ENCODE measurements at places on chromosomes 4 and X. TPM values are rescaled to one million over a fixed set of nuclear protein-coding genes. Genes with fewer than 3 reads are reported as not detected.

The GLRB gene
- not detected for total RNA-seq

The FAM120C gene
- total RNA-seq = 4.7 TPM

The FAM199X gene
- 10.6 TPM for total RNA-seq

The FRG2 gene
- 0.11 TPM for total RNA-seq

The OTC gene
- total RNA-seq = not detected

DNA sequence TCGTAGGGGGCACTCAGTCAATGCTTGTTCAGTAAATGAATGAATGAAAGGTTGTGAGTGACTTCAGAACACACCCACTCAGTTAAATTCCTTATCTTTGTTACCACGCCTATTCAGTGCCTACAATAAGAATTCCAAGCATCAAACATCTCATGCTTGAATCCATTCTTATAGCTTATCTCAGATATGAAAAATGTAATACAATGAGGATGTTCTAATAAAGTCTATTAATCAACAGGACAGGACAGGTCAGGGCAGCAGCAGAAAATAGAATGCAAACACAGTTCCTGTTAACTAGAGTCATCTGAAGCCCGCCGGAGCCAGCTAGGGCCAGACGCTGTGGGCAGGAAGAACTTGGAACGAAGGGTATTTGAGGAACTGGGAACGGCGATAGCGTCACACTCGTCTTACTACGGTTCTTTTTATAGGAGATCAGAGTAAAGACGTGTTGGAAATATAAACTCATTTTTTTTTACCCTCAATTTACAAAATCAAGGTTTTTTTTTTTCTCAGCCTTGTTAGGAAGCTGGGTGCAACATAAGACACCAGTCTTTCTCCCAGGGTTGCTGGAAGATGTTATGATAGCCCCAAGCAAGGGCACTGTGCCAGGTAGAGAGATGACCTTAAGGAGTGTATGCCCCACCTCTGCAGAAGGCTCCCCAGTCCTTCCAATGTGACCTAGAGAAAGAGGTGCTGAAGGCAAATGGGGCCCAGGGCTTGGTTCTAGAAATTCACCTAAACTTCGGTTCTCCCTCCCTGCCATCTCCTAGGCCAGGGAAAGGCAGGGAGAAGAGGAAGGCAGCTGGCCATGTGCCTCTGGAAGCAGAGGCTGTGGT lies 48.3 kb downstream of the SEL1L3 start:
- no peak for DNase-seq

GRCh38 chr4:129179276-129179675 lies 83.3 kb downstream of the C4orf33 start:
- DNase-seq = no peak

DNA sequence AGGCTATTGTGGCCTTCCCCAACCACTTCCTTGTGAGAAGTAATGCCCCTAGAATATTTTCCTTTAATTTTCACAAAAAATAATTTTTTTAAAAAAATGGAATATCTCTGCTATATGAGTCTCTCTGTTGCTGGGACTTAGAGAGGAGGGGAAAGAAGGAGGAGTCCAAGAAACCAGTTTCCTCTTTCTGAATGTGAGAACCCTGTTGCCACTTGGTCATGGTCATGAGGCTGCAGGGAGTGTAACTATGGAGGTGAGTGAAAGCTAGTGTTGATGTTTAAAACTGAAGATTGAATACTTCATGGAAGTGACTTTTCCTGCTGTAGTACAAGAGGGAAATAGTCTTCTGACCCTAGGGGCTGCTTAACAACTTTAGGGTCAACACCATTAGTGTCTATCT lies 20.4 kb downstream of the KIAA1210 start:
- DNase-seq = no peak

DNA sequence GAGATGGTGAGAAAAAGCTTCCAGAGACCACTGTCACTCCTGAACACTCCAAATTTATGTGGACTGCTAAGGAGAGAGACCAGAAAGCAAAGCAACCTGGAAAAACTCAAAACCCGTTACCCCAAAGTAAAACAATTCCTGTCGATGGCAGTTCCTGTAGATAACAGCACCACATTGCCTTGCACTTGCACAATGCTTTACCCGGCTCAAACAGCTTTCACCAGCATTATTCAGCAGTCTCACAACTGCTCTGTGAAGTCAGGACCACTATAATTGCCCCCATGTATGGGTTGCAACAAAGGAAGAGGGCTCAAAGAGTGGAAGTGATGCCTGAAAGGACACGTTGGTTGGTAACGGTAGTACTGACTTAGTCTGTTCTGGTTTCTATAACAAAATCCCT lies 234.8 kb downstream of the BCOR start:
- DNase-seq = no peak

DNA sequence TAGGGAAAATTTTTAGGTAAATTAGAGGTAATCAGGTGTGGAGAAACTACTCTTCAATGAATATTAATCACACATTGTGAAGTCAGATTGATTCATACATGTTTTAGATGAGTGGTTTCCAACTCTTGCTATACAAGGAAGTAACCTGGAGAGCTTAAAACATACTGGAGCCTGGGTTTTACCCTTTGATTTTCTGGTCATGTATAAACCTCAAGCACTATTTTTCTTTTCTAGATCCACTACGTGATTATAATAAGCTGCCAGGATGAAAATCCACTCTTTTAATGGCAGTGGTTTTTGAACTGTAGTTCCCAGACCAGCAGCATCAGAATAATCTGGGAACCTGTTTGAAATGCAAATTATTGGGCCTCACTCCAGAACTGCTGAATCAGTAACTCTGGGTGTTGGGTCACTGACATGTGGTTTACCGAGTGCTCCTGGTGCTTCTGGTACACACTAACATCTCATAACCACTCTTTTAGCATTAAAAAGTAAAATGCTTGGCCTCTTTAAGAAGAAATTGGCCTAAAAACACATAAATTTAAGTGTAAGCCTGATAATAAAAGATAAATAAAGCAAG lies 63.4 kb downstream of the DCAF12L1 start:
- no peak for DNase-seq

- DNase-seq = no peak
Observed at GRCh38 chr4:99624141-99624719, 33.4 kb downstream of the C4orf54 start.

DNA sequence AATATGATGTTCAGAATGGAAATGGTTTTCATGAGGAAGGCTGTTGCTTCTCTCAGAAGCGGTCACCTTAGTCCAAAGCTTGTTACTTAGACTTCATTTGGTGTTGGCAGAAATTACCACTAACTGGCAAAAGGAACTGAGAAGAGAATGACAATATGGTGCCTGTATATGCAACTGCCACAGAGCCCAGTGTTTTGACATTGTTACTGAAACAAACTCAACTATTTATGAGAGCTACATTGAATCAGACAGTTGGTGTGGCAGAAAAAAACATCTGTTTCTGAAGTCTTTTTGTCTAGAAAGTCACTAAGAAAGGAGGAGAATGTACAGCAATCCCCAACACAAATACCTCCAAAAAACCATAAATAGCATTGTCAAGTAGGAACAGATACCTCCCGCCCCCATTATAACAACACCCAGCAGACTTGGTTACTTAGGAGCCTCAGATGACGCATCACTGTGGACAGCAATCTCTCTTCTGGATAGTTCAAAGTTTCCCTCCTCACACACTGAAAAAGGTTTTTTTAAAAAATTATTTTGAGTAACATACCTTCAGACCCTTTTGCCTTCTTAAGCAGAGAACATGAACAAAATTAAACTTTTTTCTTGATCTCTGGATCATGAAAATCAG lies 92.2 kb downstream of the MAML3 start:
- no peak for DNase-seq

DNA sequence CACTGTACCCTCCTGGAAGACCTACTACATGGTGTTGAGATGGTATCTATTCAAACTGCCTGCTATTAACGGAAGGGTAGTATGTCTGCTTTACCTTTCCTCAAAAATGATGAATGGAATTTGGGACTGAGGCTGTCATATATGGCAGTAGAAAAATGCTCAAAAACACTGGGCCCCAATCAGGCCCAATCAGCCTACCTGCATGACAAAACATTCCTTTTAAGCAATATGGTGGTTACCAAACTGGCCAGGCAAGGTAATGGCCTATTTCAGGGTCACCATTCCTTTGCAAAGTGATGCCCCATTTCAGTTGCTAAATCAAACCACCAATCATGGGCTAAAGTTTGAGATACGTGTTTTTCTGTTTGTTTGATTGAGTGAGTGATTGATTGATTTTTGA lies 14.9 kb downstream of the RNF150 start:
- DNase-seq = no peak

DNA sequence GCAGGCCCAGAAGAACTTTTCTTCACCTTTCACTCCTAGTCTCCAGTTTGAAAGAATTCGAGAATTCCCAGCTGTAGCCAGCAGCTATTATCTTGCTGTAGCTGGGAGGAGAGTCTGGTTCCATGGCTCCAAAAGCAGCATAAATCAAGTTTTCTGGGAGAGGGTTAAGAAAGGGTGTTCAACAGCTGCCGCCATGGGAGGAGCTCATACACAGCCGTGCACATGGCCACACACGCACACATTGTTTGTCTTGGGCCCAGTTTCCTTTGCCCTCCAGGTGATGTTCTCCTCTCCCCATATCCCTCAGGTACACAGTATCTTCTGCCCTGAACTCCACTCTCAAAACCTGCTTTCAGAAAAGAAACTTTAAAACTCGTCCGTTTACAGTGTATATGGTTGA lies 4.1 kb upstream of the GPC3 start:
- DNase-seq = no peak

DNA sequence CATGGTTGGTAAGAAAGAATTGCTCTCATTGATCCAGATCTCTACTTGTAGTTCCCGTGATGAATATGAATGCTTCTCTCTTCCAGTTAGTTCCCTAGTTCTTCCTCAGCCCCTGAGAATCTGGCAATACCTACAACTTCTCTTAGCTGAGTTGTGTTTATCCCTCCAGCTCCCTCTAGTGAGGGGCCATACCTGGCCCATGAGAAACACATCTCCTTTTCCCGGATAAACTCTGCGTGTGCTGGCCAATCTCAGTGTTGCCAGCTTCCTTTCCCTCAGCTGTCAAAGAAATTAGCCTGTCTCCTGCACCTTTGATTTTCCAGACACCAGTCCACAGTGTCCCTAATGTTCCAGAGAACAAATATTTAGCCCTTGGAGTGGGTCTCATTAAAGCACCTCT lies 5.7 kb downstream of the CBLL2 start:
- no peak for DNase-seq

GRCh38 chr4:70927502-70928137 lies 25.5 kb downstream of the MOB1B start:
- DNase-seq = peak; percentile 27

GRCh38 chr4:47744253-47744652 lies 93.6 kb downstream of the CORIN start:
- no peak for DNase-seq

DNA sequence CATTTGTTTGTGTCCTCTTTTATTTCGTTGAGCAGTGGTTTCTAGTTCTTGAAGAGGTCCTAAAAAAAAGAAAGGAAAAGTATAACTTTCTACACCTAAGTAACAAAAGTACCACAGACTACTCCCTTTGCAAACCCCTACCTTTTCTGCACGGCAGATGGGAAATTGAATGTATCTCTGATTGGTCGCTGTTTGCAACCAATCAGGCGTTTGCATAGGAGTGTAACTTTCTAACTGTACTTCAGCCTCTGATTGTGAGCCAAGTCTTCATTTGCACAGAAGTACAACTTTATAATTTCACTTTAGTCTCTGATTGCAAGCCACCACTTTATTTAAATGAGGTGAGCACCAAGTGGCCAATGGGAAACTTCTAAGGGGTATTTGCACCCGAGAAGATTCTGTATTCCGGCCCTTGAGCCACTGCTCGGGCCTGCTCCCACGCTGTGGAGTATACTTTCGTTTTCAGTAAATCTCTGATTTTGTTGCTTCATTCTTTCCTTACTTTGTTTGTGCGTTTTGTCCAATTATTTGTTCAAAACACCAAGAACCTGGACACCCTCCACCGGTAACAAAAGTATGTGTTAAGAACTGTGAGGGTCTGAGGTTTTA lies 40.3 kb upstream of the FHL1 start:
- no peak for DNase-seq

GRCh38 chr4:40953283-40954087 lies 203.7 kb downstream of the NSUN7 start:
- no peak for DNase-seq

- DNase-seq = no peak
Observed at GRCh38 chr4:1406981-1407656, 877 bp upstream of the NKX1-1 start.

DNA sequence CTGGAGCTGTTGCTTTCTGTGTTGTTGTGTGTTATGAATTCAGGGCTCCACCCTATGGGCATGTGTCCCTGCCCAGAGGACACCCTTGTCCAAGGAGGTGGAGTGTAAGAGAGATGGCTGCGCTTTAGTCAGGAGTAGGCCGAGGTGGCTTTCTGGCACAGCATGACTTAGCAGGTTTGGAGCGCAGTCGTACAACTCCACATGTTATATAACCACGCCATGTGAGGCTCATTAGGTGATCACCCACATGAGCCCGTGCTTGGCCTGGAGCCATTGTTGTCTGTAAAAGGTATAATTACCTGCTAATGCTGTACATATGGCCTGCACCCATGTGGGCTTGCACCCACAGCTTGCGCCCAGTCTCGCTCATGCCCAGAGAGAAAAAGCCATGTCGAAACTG lies 15.8 kb upstream of the ANAPC4 start:
- DNase-seq = no peak

DNA sequence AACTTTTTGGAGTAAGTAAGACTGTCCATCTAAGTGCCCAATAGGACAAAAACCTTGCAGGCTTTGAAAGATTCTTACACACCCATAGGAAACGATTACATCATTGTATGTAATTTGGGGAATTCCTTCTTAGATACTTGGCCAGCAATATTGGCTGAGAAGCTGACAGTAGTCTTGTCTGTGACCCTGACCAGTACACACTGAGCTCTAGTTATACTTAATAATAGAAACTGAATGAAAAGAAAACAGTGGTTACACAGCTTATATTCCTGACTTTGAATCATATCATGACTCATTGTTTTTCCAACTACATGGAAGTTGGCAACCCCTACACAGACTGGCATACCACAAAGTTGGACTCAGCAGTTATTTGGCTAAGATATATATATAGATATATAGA lies 7.1 kb upstream of the TLR2 start:
- no peak for DNase-seq

DNA sequence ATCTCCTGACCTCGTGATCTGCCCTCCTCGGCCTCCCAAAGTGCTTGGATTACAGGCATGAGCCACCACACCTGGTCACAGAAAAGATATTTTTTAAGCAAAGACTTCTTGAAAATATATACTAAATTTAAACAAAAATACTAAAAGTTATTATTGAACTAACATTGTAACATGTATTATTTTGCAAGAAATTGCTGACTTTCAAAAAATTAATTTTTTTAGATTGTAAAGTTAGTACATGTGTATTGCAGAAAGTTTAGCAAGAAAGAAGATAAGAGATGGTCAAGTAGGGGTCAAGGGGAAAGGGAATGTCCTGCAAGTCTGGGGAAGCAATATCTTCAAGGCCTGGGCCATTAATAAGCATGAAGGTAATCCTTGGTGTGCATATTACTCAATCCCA lies 54.3 kb upstream of the HPGDS start:
- no peak for DNase-seq

All from activated naive CD4-positive, alpha-beta T cell treated with anti-CD3 and anti-CD28 coated beads, Interleukin-2, amount 50 U/mL, for 72 hours (primary cell).